Bone marrow (tissue), 2 donors: ENCODE measurements at places on chromosomes 16 and 17.
A peak's percentile ranks its signal among the peaks of the same experiment; 100 is the strongest.

GRCh38 chr16:81214745-81215166, 23.7 kb upstream of the BCO1 start:
- DNase-seq: no peak

DNA sequence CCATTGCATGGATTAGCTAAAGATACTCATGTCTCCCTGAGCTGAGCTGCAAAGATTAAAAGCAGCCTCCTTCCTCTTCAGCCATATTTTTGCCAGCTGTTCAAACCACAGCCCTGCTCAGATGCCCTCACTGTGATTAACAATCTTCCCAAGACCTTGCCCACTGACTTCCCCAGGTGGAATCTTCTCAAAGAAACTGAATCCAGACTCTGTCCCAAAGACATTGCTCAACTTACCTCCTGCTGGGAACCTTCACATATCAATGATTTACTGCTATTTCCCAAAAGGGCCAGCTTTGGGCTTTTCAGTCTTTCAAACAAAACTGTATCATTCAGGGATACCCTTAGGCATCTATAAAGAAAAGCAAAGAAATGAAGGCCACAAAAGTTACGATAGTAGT, 9.2 kb downstream of the C17orf67 start:
- no peak for DNase-seq

DNA sequence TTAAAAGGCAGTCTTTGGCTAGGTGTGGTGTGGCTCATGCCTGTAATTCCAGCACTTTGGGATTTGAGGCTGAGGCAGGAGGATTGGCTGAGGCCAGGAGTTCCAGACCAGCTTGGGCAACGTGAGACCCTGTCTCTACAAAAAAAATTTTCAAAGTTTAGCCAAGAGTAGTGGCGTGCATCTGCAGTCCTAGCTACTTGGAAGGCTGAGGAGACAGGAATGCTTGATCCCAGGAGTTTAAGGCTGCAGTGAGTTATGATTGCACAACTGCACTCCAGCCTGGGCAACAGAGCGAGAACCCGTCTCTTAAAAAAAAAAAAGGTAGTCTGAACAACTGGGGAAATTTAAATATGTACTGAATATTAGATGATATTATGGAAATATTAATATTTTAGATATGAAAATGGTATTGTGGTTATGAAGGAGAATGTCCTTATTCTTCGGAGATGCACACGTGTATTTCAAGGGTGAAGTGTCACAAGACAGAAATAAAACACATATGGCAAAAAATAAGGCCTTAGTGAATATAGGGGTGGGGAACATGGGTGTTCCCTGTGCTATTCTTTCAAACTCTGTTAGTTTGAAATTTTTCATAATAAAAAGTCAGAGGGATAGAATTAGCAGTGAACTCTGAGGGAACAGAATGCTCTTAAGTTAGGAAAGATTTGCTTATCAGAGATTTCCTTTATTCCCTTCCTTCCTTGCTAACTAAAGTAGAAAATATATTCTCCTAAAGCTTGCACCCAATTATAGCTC, 144.7 kb downstream of the CDK5R1 start:
- DNase-seq: no peak

- no peak for DNase-seq
Measured at GRCh38 chr17:82445542-82445941, 5.0 kb downstream of the CYBC1 start.

DNA sequence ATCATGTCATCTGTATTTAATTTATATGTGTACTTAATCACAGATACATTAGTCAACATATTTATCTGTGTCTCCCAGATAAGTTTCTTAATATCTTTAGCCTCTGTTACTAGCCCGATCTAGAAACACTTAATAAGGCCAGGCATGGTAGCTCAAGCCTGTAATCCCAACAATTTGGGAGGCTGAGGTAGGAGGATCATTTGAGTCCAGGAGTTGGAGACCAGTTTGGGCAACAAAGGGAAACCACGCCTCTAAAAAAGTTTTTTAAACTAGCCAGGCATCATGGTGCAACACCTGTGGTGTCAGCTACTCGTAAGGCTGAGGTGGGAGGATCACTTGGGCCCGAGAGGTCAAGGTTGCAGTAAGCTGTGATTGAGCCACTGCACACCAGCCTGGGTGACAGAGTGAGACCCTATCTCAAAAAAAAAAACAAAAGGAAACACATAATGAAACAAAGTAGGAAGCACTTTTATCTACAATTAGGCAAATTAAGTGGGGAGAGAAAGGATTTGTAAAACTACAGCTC, 9.4 kb downstream of the SKA2 start:
- no peak for DNase-seq

DNA sequence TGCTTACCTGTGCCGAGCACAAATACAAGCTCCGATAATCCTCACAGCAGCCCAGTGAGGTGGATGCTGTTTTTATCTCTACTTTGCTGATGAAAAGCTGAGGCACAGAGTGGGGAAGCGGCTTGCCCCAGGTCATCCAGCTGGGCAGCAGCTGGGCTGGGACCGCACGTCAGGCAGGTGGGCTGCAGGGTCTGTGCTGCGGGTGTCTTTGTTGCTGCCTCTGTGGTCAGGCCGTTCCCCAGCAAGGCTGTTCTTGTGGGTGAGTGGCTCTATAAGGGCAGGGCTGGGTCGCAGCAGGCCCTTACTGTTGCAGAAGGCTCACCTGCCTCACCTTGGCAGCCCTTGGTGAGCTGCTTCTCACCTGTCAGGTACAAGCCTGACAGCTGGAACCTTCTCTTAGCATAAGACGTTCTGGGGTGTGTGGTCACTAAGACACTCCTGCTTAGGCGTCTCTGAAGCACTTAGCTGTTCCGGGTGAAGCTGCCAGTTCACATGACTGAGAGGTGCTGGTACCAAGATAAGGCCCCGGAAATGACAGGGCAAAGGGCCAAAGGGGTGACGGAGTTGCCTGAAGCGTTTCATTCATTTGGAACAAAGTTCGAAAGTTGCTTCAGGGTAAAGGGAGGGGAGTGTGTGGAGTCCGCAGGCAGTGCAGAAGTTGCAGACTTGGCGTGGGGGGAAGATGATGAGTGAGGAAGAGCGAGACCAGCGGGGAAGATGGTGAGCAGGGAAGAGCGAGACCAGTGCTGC, 17.4 kb downstream of the IRF8 start:
- DNase-seq: no peak

DNA sequence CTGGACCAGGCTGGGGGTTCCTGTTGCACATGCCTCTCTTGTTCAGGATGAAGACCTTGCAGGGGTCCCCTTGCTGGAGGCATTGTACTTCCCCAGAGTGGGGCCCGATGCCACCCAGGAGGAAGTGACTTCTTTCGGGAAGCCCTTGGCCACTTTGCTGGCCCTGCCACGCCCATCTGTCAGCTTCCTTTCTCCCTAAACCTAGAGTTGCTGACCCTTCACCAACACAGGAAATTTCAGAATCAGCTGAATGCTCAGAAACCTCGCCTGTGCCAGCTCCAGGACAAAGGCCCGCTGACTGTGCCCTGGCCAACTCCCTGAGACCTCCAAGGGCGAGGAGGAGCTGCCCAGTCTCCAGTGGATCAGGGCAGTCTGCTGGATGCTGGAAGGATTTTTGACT, 26.7 kb downstream of the WNT9B start:
- no peak for DNase-seq

GRCh38 chr16:86929057-86929871, 350.9 kb downstream of the FOXL1 start:
- no peak for DNase-seq

DNA sequence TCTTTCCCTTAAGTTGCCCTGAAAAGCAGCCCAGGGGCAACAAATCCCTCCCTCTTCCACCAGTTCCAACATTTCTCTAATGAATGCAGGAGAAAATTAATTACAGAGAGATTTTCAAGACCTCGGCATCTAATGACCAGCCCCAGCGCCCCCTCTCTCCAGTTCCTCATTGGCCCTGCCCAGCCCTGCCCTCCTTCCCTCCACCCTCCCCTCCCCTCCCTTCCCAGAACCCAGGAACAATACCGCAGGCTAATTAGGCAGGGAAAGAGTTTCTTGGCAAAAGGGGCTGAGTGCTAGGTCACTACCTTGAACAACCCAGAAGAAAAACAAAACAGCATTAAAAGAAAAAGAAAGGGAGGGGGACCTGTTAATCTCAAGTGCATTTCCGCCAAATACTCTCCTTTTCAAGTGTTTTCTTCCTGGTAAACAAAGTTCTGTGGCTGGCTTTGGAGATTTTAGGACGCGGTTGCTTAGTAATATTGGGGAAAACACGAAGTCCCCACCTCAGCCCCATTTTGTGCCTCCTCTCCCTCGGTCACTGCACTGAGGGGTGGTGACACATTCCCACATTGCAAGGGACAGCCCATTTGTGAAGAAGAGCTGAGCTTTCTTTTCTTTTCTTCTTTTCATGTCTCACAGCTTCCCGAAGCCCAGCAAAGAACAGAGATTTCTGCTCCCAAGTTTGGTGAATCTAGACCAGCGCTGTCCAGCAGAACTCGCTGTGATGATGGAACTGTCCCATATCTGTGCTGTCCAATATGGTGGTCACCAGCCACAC, 215.4 kb downstream of the SOX9 start:
- DNase-seq: no peak

- DNase-seq: no peak
Measured at GRCh38 chr16:69017036-69017783, 88.2 kb upstream of the HAS3 start.

GRCh38 chr16:24234737-24235136, 21.4 kb upstream of the CACNG3 start:
- DNase-seq: no peak

GRCh38 chr16:22677024-22677830, 136.7 kb upstream of the HS3ST2 start:
- no peak for DNase-seq

GRCh38 chr16:23952128-23952970, 116.6 kb downstream of the PRKCB start:
- peak; percentile 93 for DNase-seq

DNA sequence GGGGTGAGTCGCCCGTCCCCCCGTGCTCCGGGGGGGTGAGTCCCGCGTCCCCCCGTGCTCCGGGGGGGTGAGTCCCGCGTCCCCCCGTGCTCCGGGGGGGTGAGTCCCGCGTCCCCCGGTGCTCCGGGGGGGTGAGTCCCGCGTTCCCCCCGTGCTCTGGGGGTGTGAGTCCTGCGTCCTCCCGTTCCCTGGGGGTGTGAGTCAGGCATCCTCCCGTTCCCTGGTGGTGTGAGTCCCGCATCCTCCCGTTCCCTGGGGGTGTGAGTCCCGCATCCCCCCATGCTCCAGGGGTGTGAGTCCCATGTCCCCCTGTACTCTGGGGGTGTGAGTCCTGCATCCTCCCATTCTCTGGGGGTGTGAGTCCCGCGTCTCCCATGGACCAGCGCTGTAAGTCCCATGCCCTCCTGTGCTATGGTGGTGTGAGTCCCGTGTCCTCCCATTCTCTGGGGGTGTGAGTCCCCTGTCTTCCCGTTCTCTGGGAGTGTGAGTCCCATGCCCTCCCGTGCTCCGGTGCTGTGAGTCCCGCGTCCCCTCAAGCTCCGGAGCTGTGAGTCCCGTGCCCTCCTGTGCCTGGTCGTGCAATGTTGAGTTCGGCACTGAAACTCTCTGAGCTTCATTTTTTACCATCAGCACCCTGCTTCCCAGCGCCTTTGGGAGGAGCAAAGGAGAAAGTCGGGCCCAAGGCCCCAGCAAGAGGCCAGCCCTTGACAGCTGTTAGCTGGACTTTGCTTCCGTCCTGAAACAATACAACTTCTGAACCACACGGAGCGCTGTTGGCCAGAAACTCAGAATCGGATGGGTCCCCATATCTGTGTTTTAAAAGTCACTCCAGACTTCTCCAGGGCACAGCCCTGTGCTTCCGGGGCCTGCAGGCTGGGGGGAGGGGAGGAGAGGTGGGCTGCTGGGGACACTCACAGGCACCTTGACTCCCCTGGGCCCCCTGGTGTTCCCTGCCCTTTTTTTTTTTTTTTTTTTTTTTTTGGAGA, 11.5 kb upstream of the ZC3H18 start:
- DNase-seq: no peak

- DNase-seq: no peak
Measured at GRCh38 chr16:54135361-54136275, 151.0 kb downstream of the IRX3 start.

DNA sequence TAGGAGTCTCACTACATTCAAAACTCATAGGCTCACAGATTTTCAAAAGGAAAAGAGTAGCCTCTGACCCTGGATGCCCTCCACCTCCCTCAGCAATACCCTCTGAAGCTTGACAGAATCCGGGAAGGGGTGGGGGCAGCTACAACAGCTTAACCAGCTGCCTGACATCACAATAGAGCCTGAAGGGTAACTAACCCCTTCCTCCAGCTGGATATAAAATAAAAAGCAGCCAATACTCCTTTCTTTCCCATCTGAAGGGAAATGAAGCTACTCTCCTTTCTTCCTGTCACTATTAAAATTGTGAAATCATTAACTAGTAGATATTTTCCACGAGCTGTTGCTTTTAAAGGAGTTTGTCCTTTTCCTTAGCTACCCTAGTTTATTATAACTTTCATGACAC, 24.0 kb downstream of the USP31 start:
- DNase-seq: no peak

- no peak for DNase-seq
Measured at GRCh38 chr17:2847381-2848333, 51.4 kb downstream of the RAP1GAP2 start.

DNA sequence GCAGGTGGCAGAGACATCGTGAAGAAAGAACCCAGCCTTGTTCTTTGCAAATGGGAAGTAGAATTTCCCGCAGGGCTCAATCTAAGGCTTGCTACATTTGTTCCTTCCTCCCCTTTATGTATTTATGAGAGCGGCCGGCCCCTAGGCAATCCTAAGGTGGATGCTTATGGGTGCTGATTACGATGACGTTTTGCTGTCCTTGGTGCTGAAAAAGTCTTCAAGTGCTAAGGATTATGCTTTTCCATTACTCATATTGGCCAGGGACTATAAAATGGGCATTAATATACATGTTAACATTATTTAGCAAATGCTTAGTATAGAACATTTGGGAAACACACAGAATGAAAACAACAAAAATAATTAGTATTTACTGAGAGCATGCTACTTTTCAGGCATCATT, 313.3 kb upstream of the XYLT1 start:
- no peak for DNase-seq

- DNase-seq: no peak
Measured at GRCh38 chr17:17091856-17092756, 49.8 kb downstream of the MPRIP start.

GRCh38 chr16:64151990-64152767, 969.7 kb downstream of the CDH11 start:
- no peak for DNase-seq

- no peak for DNase-seq
Measured at GRCh38 chr16:87560428-87561199, 41.7 kb upstream of the JPH3 start.

DNA sequence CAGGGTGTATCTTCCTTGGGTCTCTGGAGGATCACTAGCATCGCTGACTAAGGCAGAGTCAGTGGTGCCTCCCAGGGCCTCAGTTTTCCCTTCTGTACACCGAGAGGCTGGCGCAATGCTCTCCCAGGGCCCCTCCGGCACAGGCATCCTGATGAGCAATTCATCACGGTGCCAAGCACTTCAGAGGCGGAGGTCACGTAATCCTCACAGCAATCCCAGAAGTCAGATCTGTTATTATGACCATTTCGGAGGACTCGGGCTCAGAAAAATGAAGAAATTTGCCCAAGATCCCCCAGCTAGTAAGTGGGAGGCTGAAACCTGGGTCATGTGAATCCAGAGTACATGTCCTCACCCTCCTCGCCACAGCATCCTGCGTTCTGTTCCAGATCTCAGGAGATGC, 46.5 kb downstream of the AIPL1 start:
- no peak for DNase-seq

GRCh38 chr17:39979016-39979670, 1.5 kb upstream of the PSMD3 start:
- no peak for DNase-seq

GRCh38 chr16:10817963-10818941, at the start of gene TVP23A:
TSS of gene TVP23A (minus strand) at chr16:10818794. CDS start at chr16:10818493, 301 bp downstream.
- DNase-seq: no peak
